Heart right ventricle (tissue), 16 donors: ENCODE measurements at places on chromosomes 6 and 20. TPM values are rescaled to one million over a fixed set of nuclear protein-coding genes. Genes with fewer than 3 reads are reported as not detected.

DNA sequence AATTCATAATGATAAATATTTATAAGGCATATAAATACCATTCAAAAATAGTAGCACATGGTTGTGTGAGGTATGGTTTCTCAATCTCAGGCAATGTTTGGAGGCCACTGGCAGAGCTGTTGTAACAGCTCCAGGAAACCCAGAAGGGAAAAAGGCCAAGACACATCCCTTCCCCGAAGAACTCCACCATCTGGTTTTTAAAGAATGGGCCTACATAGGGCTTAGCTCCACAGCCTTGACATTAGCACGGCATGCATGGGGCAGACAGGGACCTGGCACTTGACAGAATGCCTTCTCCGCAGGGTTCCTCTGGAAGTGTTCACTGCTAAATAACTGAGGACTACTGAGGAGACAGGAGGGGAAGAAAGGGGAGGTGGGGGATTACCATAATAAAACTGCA lies 16.1 kb upstream of the FOXO3 start:
- DNase-seq, result no peak

- no peak for DNase-seq
These were observed 71.6 kb upstream of the GLP1R start for GRCh38 chr6:38976801-38977500.

DNA sequence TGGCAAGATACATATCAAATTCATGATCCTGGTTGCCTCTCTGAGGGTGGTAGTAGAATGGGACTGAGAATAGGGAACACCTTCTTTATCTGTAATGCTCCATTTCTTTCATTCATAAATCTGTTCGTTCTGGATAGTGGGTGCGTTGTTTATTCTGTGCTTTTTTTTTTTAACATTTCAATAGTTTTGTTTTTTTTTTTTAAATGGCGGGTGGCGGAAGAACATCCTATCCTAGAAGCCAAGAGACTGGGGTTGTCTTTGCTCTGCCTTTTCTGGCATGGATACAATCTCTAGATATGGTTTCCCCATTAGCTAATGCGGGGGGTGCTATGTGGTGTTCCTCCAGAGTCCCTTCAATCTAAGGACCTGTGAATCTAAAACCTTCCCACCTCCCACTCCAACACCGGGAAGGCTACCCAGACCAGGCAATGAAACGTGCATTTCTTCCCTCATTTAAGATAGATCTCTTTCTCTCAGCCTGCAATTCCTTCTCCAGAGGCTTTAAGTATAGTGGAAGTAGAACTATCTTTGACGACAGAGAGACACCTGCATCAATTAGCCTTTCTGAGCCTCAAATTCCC lies 883 bp upstream of the CCDC28A start:
- DNase-seq, result no peak

GRCh38 chr6:158369241-158369640 lies 57.0 kb downstream of the TULP4 start:
- no peak for DNase-seq

GRCh38 chr6:83309344-83309743 lies 116.2 kb downstream of the RWDD2A start:
- DNase-seq, result no peak

DNA sequence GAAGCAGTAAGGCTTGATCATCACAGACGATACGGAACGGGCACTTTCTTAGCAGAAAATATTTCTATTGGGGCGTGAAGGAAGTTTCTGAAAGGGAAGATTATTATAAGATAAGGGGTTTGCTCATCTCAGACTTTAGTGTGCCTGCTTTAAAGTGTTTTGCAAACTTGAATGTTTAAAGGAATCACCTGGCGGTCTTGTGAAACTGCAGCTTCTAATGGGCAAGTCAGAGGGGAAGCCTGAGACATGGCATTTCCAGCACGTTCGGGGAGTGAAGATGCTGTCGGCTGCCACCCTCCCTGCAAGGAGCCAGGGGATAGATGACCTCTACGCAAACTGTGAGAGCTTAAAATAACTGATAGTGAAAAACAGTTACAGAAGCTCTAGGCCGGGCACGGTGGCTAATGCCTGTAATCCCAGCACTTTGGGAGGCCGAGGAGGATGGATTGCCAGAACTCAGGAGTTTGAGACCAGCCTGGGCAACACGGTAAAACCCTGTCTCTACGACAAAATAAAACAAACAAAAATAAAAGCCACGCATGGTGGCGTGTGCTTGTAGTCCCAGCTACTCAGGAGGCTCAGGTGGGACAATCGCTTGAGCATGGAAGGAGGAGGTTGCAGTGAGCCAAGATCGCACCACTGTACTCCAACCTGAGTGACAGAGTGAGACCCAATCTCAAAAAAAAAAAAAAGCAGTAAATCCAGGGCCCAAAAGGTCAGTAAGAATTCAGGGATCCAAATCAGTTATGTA lies 2.3 kb upstream of the KIF16B start:
- no peak for DNase-seq

GRCh38 chr6:81892891-81893290 lies 140.4 kb upstream of the TENT5A start:
- no peak for DNase-seq

The GNRH2 gene
- not detected for total RNA-seq

The PLA2G7 gene
- total RNA-seq, result 0.31 TPM

The CGA gene
- total RNA-seq, result not detected

The CD83 gene
- total RNA-seq, result 2.1 TPM
